Stimulated activated CD8-positive, alpha-beta memory T cell treated with anti-CD3 and anti-CD28 coated beads, Interleukin-4, amount 100 ng/mL, for 1 hour (primary cell): ENCODE measurements at places on chromosomes 1 and 21.

DNA sequence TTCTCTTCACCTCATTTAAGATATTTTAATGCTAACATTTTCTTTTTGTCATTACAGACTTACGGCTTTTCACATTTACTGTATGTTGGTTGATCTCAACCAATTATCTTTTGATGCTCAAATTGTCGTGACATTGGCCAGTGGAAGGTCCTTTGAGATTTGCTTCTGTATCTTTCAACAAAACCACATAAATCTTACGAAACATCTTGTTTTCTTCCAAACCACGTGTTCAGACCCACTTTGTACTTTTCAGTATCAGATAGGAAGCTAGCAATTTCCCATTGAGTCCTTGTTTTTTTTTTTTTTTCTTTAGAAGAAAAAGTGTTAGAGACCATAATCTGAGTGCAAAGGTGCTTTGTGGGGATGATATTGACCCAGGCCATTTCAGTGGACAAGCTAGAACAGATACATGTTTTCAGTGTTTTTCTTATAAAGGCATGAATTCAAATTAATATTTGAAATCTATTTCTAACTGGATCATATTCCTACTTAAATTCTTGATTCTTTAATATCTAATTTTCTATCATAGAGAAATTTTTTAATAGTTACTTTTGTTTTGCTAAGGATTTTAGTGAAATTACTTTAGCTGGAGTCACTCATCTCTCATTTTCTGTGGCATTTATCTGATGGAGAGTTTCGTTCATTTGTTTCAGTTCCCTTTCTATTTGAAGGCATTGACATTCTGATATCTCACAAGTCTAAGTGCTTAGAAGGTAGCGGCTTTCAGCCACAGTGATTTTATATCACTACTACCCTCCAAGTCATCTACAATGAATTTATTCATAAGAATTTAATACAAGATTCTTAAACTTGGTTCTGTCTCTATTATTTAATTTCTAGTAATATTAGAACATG is 26.7 kb downstream of the ATG4C start:
- no peak for DNase-seq

DNA sequence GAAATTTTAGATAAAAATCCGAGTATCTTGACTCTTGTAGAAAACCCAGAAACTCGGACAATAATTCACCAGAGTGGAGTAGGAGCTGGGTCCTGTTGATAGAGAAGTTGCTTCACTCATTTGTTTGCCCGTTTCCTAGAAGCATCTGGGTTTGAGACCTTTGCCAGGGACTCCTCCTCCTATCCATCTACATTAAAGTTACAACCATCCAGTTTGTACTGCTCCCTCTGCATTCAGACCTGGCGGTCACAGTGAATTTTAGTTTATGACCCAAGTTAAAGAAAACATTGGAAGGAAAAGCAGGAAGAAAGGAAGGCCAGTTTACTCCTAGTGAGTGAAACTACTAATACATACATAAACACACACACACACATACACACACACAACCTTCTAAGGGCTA is 64.6 kb downstream of the CLDN17 start:
- DNase-seq = no peak

DNA sequence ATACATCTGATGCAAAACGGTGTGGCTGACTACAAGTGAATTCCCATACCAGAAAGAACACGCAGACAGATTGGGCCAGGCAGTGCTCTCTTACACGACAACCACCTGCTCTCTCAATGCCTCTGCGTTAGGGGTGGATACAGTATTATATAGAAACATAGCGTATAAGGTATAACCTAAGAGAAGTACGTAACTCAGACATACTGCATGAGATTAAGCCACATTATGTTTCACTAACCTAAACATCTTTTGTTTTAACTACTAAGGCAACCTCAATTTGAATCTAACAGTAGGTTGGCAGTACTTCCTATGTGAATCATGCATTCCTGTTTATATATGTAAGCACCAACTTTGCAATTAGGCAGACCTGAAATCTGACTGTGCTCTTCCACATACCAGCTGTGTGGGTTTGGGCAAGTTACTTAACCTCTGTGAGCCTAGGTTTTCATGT is 58.1 kb upstream of the COA6 start:
- no peak for DNase-seq

DNA sequence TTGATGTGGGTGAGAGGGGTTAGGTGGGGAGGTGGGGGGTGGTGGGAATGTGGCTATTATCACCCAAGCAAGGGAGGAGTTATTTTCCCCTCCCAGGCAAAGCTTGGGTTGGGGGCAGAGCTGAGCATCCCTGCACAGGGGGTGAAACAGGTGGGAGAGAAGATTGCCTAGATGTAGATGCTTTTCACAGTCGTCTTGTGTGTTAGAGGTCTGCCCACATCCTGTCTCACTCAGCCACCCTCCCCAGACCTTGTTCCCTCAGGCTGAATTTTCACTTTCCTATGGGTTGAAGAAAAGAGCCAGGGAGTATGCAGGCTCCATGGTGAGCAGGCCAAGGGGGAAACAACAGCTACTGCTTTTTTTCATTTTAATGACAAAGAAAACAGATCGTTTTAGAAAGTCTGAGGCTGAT is 223.5 kb downstream of the KIF26B start:
- DNase-seq = no peak

DNA sequence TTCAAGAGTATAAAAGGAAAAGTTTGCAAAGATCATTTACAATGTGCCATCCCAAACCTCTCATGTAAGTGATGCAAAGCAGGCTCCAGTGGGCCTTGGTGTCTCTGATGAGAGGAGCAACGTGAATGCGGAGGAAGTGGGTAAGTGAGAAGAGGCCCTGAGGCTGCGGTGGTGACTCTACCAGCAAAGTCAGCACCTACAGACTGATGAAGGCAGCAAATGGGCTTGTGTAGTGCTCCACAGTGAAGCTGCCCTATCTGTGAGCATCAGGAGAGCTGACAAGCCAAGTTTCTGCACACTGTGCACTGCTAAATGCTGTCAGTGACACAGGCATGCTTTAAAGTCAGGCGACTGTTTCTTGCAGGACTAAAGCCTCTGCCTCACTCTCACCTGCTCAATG is 15.6 kb upstream of the RAP1A start:
- peak; percentile 61 for DNase-seq

GRCh38 chr1:4344065-4344732 is 310.2 kb upstream of the AJAP1 start:
- no peak for DNase-seq

GRCh38 chr1:165639821-165640623 is 9.0 kb downstream of the MGST3 start:
- DNase-seq = no peak

- no peak for DNase-seq
Measured at GRCh38 chr1:218925777-218926176, 247.9 kb upstream of the LYPLAL1 start.

DNA sequence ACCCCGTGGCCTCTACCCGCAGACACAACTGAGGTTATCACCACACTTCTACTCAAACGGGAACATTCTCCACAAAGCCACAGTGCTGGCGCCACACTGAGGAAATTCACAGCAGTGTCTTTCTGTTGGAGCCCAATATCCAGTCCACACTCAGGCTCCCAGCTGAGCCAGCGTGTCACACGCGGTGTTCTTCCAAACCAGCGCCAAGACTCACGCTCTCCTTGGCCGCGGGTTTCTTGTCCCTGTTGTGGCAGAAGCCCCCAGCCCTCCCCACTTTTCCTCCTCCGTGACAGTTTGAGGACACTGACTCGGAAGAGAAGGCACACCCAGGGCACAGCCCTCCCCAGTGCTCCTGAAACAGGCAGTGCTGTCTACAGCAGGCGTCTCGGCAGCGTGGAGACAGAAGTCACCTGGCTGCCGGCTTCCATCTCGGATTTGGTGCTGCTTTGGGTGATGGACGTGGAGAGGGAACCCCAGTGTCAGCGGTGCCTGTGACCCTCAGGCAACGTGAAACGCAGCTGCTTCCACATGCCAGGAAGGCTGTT is 35.4 kb upstream of the AGPAT3 start:
- no peak for DNase-seq

DNA sequence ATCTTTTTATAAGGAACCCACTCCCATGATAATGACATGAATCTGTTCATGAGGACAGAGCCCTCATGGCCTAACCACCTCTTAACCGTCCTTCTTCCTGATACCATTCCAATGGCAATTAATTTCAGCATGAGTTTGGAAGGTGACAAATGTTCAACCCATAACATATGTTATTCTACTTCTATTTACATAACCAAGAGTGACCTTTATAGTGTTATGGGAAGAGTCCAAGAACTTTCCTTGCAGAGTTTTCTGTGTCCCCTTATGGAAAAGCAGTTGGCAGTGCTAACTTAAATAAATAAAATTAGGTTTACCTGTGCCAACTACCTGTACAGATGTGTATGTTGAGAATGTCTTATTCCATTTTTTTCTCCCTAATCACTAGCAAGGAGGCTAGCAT is 11.1 kb downstream of the MAP10 start:
- no peak for DNase-seq

DNA sequence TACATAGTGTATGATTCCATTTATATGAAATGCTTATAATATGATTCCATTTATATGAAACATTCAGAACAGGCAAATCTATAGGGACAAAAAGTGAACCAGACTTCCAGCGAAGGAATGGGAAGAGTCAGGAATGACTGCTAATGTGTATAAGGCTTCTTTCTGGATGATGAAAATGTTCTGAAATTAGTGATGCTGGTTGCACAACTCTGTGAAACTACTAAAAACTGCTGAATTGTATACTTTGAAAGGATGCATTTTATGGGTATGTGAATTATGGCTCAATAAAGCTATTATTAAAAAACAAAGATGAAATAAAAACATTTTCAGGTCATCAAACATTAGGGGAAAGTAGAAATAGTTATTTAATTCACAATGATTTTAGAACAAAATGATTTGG is 14.1 kb upstream of the IL24 start:
- DNase-seq = no peak

DNA sequence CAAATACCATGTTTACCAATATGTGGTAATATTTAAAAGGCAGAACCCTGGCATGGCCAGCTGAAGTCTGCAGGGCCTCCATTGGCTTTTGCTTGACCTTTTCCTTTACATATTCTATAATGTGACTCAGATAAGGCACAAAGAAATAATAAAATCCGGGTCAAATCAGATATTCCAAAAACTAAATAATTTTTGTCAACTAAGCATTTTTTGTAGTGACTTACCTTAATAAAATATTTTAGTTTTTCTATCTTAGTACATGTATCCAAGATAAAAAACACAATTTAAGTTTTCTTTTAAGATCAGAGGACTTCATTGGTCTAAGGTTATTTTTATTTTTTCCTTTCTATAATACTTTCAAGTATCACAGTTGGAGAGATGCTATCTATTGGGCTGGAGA is 179.4 kb upstream of the ADAMTS5 start:
- DNase-seq = no peak

- no peak for DNase-seq
Measured at GRCh38 chr1:155831279-155831976, 25.6 kb downstream of the GON4L start.

- no peak for DNase-seq
Measured at GRCh38 chr21:24210130-24210529, 1397.2 kb downstream of the MRPL39 start.

GRCh38 chr1:172662464-172663109 is 3.7 kb downstream of the FASLG start:
- peak; percentile 77 for DNase-seq

GRCh38 chr1:183773482-183774274 is 31.2 kb upstream of the RGL1 start:
- no peak for DNase-seq

GRCh38 chr1:9341301-9341845 is 48.7 kb downstream of the SPSB1 start:
- DNase-seq = no peak

- no peak for DNase-seq
Measured at GRCh38 chr1:67044631-67045270, 9.2 kb downstream of the SLC35D1 start.

DNA sequence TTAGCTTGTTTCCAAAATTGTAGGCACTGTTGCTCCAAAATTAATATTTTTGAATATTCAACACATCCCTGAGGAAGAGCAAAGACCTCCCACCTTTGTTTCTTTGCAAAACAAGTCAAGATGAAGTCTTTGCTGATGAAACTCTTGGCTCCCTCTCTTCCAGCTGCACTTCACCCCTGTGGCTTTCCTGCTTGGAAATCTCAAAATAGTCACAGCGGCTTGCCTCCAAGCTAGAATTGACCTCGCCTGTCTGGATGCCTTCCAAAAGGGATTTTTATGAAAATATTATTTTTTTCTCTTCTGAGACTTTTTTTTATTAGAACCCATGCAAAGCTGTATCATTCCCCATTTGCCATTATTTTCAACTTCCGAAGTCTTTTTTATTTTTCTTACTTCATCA is 71.1 kb upstream of the MROH9 start:
- no peak for DNase-seq

DNA sequence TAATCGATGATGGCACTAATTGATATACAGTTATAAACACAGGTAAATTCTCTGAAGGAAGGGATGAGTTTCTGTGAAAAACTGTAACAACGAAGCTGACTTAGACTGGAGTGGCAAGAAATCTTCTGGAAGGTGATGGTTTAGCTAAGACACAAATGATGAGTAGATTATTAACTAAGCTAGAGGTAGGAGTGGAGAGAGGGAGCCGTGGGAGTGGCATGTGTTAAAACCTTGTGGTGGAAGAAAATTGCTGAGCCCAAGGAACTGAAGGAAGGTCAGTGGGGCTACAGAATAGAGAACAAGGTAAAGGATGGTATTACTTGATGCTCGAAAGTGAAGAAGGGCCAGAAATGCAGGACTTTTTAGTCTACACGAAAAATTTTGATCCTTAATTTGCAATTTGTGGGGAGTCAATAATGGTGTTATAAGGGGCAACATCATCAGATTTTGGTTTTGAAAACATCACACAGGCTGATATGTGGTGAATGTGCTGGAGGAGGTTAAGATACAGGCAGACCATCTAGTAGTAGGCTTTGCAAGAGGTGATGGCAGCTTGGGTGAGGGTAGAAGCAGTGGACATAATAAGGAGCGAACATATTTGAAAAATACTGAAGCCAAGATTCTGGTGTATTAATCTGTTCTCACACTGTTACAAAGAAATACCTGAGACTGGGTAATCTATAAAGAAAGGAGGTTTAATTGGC is 93.8 kb downstream of the S1PR1 start:
- DNase-seq = no peak

- no peak for DNase-seq
Measured at GRCh38 chr1:33014464-33015163, 22.1 kb downstream of the AK2 start.
